NCI-H2227 treated with DMSO at 0.1 percent for 48 hours (cell line): ENCODE measurements at places on chromosomes 2 and 18.

DNA sequence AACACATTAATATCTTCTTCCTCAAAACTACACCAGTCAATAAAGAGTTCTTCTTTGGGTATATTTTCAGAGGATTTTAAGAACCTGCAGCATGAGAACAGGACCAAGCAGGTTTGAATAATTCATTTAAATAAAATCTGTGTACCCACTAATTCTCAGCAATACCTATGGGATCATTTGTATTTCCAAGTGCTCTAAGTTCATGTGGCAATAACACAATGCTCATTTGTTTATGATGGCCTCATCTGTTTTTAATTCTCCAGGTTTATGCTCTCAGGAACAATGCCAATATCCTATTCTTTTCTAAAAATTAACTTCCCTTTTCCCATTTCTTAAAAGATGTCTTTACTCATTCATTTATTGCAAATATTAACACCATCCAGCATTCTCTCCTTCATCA lies 264.7 kb downstream of the METTL4 start:
- DNase-seq, result no peak

GRCh38 chr2:25160376-25160775 lies 8.0 kb downstream of the POMC start:
- no peak for DNase-seq

DNA sequence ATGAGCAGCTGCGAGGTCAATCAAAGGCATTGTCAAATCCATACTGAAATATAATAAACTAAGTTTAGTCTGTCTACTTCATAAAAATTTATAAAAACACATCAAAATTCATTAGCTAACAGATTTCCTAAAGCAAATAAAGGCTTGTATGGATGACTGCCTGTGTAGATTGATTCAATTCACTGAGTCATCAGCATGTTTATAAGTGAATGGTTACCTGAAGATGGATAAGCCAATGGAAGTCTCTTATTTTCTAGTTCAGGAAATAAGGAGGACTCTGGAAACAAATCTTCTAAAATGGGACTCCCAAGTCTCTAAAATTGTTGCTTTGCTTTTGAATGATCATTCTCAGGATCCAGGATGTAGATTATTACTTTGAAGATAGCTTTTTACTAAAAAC lies 57.0 kb upstream of the HNRNPA3 start:
- no peak for DNase-seq

- DNase-seq, result no peak
Measured at GRCh38 chr18:74878267-74878666, 280.6 kb downstream of the ZNF407 start.

DNA sequence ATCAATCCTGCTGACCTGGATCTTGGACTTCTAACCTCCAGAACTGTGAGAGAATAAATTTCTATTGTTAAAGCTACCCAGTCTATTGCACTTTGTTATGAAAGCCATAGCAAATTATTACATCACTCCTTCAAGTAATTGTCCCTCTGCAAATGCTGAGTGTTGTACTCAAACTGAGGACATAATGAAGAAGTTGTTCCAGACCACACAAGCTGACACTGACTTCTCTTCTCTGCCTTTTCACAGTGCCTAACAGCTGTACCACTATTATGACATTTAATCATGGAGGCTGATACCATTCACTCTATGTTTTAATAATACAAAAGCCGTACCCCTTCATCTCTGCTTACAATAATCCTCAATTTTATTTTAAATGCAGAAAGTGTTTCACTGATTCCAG lies 424.1 kb upstream of the PIK3C3 start:
- no peak for DNase-seq

DNA sequence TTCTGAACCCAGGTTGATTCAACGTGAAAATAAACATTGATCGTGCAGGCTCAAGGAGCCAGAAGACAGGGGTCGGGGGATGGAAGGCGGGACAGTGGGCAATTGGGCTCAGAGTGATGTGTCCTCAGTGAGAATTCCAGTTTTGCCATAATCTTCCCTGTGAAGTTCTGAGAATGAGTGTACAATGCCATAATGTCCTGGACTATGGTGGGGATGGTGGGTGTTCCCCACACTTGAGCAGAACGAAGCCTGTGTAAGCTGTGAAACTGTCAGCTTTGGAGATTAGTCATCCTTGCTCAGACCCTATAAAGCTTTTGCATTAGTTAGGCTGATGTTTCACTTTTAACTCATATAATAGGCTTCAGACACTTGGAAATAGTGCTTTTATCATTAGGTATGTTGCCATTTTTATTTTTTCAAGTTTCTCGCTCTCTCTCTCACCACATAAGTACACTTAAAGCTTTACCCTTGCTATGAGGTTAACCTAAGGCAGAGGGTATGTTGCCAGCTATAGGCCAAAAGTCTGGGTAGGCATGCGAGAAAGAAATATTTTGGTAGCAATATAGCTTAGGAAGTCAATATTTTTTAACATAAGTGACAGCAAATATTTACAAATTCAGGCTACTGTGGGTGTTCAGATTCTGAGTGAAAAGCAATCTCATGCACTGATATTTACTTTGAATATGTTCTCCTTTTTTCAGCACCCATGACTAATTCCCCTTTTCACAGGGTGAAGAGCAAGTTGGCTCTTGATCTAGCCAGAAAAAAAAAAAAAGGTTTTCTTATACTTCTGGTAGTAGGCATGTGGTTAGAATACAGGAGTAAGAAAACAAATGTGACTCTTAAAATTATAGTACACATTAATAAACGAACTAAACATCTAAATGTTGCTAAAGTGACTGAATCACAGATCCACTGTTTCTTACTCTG lies 47.2 kb downstream of the CDC42EP3 start:
- no peak for DNase-seq

DNA sequence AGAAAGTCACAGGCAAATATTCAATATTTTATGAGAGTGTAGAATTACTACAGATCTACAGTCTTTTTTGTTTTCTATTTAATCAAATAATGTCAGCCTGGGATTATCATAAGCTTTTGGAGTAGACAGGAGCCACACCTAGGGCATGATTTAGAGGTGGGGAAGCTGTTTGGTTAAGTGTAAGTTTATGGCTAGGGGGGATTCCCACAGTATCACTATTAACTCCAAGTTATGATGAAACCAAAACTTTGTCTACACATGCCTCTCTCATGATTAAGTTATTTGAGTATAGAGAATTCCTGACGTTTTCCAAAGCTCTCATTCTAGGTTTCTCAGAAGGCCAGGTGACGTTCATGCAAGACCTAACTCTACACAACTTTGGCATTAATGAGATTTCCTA lies 2.1 kb downstream of the SERPINB10 start:
- DNase-seq, result no peak
